ENCODE measurements at places on chromosomes 7 and 10. TPM values are rescaled to one million over a fixed set of nuclear protein-coding genes. Genes with fewer than 3 reads are reported as not detected.

TMEM248 gene
- 82.5 TPM for total RNA-seq

HYAL4 gene
- not detected for total RNA-seq

GOLGA7B gene
- total RNA-seq: 0.05 TPM

INA gene
- 5.2 TPM for total RNA-seq

DGKI gene
- 8.0 TPM for total RNA-seq

GRCh38 chr7:74312418-74313028 is 23.3 kb downstream of the CLIP2 start:
- peak; percentile 75 for DNase-seq

GRCh38 chr10:5584895-5585516 is 60.2 kb downstream of the CALML3 start:
- peak; percentile 99 for DNase-seq

GRCh38 chr10:34538281-34538829 is 276.7 kb downstream of the PARD3 start:
- peak; percentile 74 for DNase-seq

DNA sequence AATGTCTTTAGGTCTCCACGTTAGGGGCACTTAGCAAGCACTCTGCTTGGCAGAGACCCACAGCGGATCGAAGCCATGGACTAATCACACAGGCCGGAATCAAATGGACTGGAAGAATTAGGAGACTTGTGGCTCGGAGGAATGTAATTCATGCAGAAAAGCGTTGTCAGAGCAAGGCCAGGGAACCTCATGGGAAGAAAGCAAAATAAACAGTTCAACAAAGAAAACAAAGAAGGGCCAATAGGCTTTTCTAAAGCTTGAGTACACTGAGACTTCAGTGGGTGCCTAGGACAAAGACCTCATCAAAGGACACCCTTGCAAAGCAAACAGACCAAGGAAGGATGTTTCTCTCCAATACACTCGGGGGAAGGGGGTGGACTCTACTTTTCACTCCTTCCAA is 171.1 kb downstream of the GLI3 start:
- DNase-seq: peak; percentile 68

DNA sequence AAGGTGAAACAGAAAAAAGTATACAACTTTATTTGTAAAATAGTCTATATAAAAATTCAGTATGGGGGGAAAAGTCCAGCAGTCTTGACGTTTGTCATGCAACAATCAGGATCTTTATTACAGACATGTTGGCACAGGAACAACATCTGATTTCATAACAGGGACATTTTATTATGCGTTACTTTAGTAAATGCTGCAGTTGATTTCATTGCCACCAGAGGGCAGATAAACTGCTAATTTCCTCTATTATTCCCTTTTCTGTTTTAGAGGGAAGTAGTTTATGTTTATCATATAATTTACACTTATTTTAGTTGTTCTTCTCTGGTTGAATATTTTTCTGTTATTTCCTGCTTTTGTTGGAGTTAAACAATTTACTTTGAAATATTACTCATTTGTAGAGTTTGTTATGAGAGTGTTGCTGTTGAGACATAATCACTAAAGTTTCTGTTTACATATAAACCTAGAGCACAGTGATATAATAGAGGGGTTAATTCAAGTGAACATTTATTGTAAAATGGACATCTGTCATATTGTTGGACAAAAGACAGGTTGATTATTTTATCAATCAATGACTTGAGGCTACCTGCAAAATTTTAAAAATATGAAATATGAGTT is 3.3 kb downstream of the PLXDC2 start:
- DNase-seq: peak; percentile 43

DNA sequence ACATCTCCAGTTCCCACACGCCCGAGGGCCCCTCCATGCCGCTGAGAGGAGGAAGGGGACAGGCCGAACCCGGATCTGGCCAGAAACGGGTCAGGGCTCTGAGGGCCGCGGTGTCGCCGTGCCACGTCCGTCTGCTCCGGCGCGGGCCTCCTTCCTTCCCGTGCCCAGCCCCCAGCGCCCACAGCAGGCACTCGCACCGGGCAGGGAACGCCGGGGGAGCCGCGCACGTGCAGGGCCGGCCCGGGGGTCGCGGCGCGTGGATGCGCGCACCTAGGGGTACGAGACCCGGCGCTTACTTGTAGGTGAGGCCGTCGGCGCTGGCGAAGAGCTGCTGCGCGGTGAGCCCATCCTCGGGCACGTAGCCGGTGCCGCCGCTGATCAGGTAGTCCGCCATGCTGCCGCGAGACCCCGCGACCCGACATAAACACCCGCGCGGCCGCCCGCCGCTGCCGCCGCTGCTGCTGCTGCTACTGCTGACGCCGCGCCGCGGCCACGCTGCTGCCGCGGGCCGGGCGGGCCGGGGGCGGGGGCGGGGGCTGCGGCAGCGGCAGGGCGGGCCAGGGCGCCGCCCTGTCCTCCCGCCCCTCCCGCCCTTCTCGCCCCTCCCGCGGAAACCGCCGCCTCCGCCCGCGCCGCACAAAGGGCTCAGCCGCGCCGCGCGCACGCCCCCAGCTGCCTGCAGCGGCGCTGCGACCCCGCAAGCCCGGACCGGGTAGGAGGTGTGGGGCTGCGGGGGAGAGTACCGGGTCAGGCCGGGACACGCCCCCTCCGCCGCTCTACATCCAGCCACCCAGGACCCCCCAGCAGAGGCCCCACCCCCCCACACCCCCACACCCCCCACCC is 4.1 kb downstream of the IMPDH1 start:
- DNase-seq: no peak

GRCh38 chr7:103715376-103716120 is 269.5 kb upstream of the SLC26A5 start:
- no peak for DNase-seq

GRCh38 chr10:17144757-17145156 is 15.1 kb upstream of the CUBN start:
- peak; percentile 18 for DNase-seq

GRCh38 chr7:94239661-94240234 is 154.9 kb upstream of the COL1A2 start:
- no peak for DNase-seq

Measured in renal cortical epithelial cell (primary cell).